ENCODE measurements at places on chromosomes 3 and 15. TPM values are rescaled to one million over a fixed set of nuclear protein-coding genes. Genes with fewer than 3 reads are reported as not detected.

DNA sequence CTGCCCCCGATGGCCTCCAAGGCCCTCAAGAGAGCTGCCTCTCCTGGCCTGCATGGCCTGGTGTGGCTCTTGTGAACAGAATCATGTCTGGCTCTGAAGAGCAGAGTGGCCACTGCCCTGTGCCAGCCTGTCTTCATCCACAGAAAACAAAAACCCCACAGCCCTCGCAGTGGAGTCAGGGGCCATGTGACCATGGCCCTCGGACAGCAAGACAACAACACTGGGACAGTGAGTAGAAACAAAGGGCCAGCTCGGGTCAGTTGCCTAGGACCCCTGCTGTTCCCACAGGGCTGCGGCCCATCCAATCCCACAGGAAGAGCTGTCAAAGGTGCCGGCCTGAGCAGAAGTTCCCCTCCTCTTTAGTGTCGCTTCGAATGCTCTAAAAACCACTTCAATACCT, 72.5 kb downstream of the UMPS start:
- no peak for DNase-seq
- H3K4me1 ChIP-seq, result no peaks in the 10 kb centered on the region
- peaks cover 5% of the 10 kb centered on the region for H3K27me3 ChIP-seq
- no peak overlapping the region for H3K4me3 ChIP-seq

DNA sequence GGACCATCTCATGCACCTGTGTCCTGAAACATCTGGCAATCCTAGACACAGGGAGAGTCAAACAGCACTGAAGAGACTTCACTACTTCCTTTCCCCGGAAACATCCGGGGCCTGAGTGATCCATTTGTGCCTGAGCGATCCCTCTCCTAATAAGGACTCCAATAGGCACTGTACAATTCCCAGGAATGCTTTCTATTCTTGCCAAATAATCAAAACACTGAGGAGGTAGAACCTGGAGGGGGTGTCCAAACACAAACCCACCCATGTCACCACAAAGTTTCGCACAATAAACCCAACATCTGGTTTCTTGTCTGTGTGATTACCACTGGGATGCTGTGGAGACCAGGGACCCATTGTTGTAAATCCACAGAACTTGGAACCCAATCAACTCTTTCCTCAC, 205.0 kb downstream of the OPA1 start:
- no peak overlapping the region for H3K27ac ChIP-seq
- H3K27me3 ChIP-seq, result peaks cover 4% of the 10 kb centered on the region
- no peak for DNase-seq
- H3K4me1 ChIP-seq, result no peaks in the 10 kb centered on the region
- H3K4me3 ChIP-seq, result no peak overlapping the region

Gene CCR9
- total RNA-seq, result not detected

DNA sequence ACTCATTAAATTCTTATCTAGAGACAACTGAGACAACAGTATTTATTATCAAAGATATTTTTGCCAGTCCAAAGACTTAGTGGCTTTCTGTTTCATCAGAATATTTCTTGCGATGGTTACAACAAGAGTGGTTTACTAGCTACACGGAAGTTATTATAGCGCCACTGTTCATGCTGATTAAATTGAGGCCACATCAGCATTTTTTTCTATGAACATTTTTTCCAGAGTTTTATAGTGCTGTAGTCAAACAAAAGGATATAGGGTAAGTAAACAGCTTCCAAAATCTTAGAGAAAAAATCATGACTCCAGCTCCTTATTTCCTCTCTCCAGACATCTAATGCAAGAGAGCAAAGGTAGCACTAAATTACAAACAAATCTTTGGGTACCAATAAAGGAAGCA, 1264.4 kb downstream of the ZPLD1 start:
- H3K27ac ChIP-seq, result no peak overlapping the region
- H3K4me1 ChIP-seq, result no peaks in the 10 kb centered on the region
- no peak overlapping the region for H3K4me3 ChIP-seq
- H3K36me3 ChIP-seq, result no peaks in the 10 kb centered on the region
- DNase-seq, result no peak
- H3K27me3 ChIP-seq, result no peaks in the 10 kb centered on the region

- H3K27ac ChIP-seq, result peak overlapping the region; percentile 81
- H3K36me3 ChIP-seq, result peaks cover 11% of the 10 kb centered on the region
- no peaks in the 10 kb centered on the region for H3K27me3 ChIP-seq
- H3K4me1 ChIP-seq, result peaks cover 15% of the 10 kb centered on the region
Observed at GRCh38 chr3:113485161-113485609, 29.8 kb downstream of the SPICE1 start.

Gene RTP1
- total RNA-seq, result not detected

DNA sequence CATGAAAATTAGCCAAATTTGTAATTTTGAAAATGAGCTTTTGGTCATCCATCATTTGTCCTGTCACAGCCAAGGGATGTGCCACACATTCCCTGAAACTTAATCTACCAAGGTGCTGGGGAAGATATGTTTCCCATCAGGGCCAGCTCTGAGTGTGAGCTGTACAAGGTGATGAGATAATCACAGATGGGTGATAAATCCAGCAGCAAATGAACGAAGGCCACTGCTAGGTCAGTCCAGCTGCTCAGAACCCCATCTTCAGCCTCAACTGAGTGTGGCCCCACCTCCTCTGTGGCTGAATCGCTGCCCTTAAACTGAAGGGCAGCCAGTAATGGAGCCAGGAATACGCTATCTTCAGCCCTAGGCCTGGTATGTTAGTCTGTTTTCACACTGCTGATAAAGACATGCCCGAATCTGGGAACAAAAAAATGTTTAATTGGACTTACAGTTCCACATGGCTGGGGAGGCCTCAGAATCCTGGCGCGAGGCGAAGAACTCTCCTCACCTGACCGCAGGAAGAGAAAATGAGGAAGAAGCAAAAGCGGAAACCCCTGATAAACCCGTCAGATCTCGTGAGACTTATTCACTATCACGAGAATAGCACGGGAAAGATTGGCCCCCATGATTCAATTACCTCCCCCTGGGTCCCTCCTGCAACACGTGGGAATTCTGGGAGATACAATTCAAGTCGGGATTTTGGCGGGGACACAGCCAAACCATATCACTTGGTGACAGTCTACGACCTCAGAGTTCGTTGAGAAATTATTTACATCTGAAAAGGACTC, 553.0 kb downstream of the NTRK3 start:
- H3K4me1 ChIP-seq, result no peaks in the 10 kb centered on the region
- DNase-seq, result no peak
- H3K27me3 ChIP-seq, result no peaks in the 10 kb centered on the region
- H3K36me3 ChIP-seq, result no peaks in the 10 kb centered on the region

Gene CX3CR1
- total RNA-seq, result 0.60 TPM

- peaks cover 33% of the 10 kb centered on the region for H3K4me1 ChIP-seq
- no peak overlapping the region for H3K27ac ChIP-seq
- peaks cover 7% of the 10 kb centered on the region for H3K36me3 ChIP-seq
- peak; percentile 67 for DNase-seq
- H3K4me3 ChIP-seq, result no peak overlapping the region
Observed at GRCh38 chr3:12984023-12984823, 89.0 kb downstream of the IQSEC1 start.

GRCh38 chr15:72339777-72340177, 19.8 kb upstream of the CELF6 start:
- no peak for DNase-seq
- peaks cover 6% of the 10 kb centered on the region for H3K36me3 ChIP-seq
- H3K27me3 ChIP-seq, result no peaks in the 10 kb centered on the region
- H3K4me1 ChIP-seq, result no peaks in the 10 kb centered on the region
- no peak overlapping the region for H3K4me3 ChIP-seq
- H3K27ac ChIP-seq, result no peak overlapping the region

Gene IQSEC1
- total RNA-seq, result 58.2 TPM

Gene CACNA2D2
- 0.62 TPM for total RNA-seq

GRCh38 chr3:34008191-34008590, 209.8 kb downstream of the PDCD6IP start:
- H3K4me1 ChIP-seq, result no peaks in the 10 kb centered on the region
- no peak overlapping the region for H3K27ac ChIP-seq
- no peaks in the 10 kb centered on the region for H3K36me3 ChIP-seq
- no peaks in the 10 kb centered on the region for H3K27me3 ChIP-seq

- no peak overlapping the region for H3K27ac ChIP-seq
- no peak for DNase-seq
- H3K4me3 ChIP-seq, result no peak overlapping the region
- H3K36me3 ChIP-seq, result no peaks in the 10 kb centered on the region
- H3K4me1 ChIP-seq, result no peaks in the 10 kb centered on the region
Observed at GRCh38 chr3:105348307-105348706, 18.4 kb upstream of the ALCAM start.

Gene ITIH4
- total RNA-seq, result 25.5 TPM

DNA sequence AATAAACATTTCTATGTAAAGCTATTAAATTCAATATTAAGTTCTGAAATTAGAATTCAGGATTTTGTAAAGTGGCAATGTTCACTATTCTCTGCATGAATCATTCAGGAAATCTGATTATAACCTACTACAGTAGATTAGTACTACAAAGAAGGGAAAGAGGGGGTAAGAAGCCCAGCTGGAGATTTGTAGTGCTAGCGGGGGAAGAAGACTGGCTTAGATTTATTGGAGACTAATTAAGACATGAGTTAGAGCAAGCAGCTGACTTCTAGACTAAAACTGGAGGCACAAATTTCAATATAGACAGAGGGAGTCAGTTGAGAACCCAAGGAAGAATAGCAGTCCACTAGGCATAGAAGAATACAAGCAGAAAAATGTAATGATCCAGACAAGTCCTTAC, 55.8 kb upstream of the SETMAR start:
- no peak overlapping the region for H3K27ac ChIP-seq
- H3K27me3 ChIP-seq, result no peaks in the 10 kb centered on the region
- no peaks in the 10 kb centered on the region for H3K36me3 ChIP-seq
- H3K4me1 ChIP-seq, result peaks cover 12% of the 10 kb centered on the region

Gene GOLGA8G
- not detected for total RNA-seq

DNA sequence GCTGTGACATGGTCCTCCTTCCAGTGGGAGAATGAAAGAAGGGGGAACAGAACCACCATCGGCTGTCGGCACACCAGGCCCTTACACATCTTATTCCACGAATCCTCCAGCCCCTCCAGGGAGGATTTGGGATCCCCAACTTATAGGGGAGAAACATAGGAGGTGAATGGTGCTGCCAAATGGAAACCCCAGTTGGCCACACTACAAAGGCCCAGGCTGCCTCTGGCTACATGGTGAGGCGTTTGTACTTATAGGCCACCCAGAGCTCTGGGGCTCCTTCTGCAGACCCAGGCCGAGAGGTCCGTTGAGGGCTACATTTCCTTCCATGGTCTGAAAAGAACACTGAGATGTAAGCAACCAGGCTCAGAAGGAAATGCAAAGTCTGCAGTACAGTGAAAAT, 12.0 kb downstream of the AMOTL2 start:
- peaks cover 21% of the 10 kb centered on the region for H3K4me1 ChIP-seq
- no peak for DNase-seq
- no peak overlapping the region for H3K27ac ChIP-seq
- H3K4me3 ChIP-seq, result no peak overlapping the region
- H3K27me3 ChIP-seq, result peaks cover 24% of the 10 kb centered on the region

GRCh38 chr3:49273825-49274532, 3.1 kb downstream of the C3orf62 start:
- H3K36me3 ChIP-seq, result peaks cover 44% of the 10 kb centered on the region
- peaks cover 30% of the 10 kb centered on the region for H3K4me1 ChIP-seq
- H3K4me3 ChIP-seq, result no peak overlapping the region
- DNase-seq, result no peak

DNA sequence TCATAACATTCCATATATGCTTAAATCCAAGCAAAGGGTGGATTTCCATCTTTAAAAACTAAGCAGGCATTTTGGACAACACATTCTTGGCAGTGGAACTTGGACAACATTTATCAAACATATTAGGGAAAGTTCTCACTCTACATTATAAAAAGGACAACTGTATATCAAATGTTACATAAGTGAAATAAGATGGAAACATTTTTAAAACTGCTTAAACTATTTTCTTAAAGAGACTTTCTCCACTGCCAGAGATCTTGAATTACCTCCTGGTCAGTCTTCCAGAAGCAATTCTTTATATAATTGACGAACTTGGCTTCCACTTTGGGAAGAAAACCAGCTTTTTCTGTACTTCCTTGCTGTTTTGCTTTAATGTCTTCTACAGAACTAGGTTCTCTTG, 109.3 kb downstream of the NEO1 start:
- no peak for DNase-seq
- H3K4me1 ChIP-seq, result peaks cover 7% of the 10 kb centered on the region
- H3K4me3 ChIP-seq, result no peak overlapping the region
- H3K27ac ChIP-seq, result no peak overlapping the region
- H3K36me3 ChIP-seq, result peaks cover 4% of the 10 kb centered on the region
- H3K27me3 ChIP-seq, result peaks cover 4% of the 10 kb centered on the region

GRCh38 chr3:121995161-121996137, 26.6 kb downstream of the ILDR1 start:
- H3K36me3 ChIP-seq, result no peaks in the 10 kb centered on the region
- no peak overlapping the region for H3K4me3 ChIP-seq
- peak overlapping the region; percentile 34 for H3K27ac ChIP-seq

Gene ADAMTS17
- total RNA-seq, result 5.0 TPM

DNA sequence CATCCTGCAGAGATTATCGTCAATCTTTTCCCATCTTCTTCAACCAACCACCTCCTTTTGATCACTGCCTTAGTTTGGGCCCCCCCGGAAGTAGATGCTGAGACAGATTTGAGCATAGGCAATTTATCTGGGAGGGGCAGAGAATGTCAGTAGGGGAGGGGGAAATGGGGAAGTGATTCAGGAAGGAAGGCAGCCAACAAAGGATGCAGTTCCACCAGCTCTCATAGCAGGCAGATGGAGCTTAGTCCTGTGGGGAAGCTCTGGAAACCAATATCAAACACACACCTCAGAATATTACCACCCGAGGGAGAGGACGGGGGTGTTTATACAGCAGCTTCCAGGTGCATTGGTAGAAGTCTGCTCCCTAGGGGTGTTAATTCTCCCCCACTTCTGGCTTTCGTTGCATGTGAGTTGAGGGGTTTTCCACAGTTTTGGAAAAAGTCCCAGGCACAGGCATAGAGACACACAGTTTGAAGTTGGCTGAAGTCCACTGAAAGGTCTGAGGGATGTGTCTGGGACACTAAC, 91.5 kb upstream of the TNFAIP8L3 start:
- H3K4me3 ChIP-seq, result no peak overlapping the region
- H3K4me1 ChIP-seq, result no peaks in the 10 kb centered on the region
- H3K36me3 ChIP-seq, result no peaks in the 10 kb centered on the region
- H3K27ac ChIP-seq, result no peak overlapping the region

DNA sequence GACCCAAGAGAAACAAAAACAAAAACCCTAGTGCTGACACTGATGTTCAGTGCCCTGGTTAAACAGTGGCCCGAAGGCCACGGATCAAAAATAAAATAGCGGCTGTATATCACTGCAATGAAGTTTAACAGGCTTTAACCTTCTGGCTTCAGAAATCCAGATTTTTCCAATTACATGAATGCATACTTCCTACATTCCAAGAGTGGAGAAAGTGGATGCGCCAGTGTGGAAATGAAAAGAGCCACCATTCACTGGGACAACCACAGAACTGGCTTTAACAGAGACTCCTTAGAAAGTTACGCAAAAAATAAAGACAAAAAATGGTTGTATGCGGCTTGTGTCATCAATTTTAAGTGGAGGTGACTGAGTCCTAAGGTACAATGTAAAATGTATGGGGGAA, 522.2 kb downstream of the FHIT start:
- DNase-seq, result no peak
- H3K36me3 ChIP-seq, result no peaks in the 10 kb centered on the region
- H3K27ac ChIP-seq, result no peak overlapping the region
- H3K4me1 ChIP-seq, result no peaks in the 10 kb centered on the region

Gene SERP1
- 83.5 TPM for total RNA-seq

- H3K27ac ChIP-seq, result no peak overlapping the region
- H3K36me3 ChIP-seq, result no peaks in the 10 kb centered on the region
- H3K4me3 ChIP-seq, result no peak overlapping the region
- no peaks in the 10 kb centered on the region for H3K27me3 ChIP-seq
- DNase-seq, result no peak
Observed at GRCh38 chr15:91970142-91970541, 116.6 kb downstream of the SLCO3A1 start.

Gene RPS27L
- total RNA-seq, result 226 TPM
